ENCODE measurements at places on chromosomes 4 and X. TPM values are rescaled to one million over a fixed set of nuclear protein-coding genes. Genes with fewer than 3 reads are reported as not detected.

ERCC6L gene
- 15.0 TPM for total RNA-seq

PNMA5 gene
- not detected for total RNA-seq

TEX11 gene
- not detected for total RNA-seq

PLAC1 gene
- total RNA-seq: 0.68 TPM

Measured in A549 treated with Hydrocortisone at 1 μM for 4 hours (cell line).